ENCODE measurements at places on chromosomes 11 and 22.

GRCh38 chr11:96088914-96089313 is 165.0 kb upstream of the MTMR2 start:
- DNase-seq: no peak
- H3K27ac ChIP-seq: no peak overlapping the region
- no peak overlapping the region for H3K4me3 ChIP-seq
- peaks cover 7% of the 10 kb centered on the region for H3K36me3 ChIP-seq
- H3K27me3 ChIP-seq: no peaks in the 10 kb centered on the region

DNA sequence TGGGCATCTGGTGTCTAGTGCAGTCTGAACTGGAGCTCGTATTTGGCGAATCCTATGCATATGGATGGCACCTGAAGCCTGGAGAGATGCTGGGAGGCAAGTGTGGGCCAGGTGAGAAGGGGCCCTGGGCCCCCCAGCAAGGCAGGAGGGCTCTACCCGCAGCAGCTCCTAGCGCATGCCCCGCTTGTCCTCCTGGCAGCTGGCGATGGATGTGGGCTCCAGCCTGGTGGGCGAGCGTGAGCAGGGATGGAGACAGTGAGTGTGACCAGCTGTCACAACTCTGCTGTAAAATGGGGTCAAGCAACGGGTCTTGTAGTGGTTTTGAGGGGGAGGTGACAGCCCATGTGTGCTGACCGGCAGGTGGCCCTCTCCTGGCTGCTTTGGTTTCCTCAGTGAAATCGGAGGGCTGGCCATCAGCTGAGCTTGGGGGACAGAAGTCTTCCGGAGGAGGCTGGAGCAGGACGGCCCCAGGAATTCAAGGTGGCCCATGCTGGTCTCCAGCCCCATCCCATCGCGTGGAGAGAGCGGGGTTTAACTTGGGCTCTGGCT is 12.0 kb downstream of the FRMD8 start:
- H3K27me3 ChIP-seq: no peaks in the 10 kb centered on the region
- peaks cover 72% of the 10 kb centered on the region for H3K36me3 ChIP-seq

DNA sequence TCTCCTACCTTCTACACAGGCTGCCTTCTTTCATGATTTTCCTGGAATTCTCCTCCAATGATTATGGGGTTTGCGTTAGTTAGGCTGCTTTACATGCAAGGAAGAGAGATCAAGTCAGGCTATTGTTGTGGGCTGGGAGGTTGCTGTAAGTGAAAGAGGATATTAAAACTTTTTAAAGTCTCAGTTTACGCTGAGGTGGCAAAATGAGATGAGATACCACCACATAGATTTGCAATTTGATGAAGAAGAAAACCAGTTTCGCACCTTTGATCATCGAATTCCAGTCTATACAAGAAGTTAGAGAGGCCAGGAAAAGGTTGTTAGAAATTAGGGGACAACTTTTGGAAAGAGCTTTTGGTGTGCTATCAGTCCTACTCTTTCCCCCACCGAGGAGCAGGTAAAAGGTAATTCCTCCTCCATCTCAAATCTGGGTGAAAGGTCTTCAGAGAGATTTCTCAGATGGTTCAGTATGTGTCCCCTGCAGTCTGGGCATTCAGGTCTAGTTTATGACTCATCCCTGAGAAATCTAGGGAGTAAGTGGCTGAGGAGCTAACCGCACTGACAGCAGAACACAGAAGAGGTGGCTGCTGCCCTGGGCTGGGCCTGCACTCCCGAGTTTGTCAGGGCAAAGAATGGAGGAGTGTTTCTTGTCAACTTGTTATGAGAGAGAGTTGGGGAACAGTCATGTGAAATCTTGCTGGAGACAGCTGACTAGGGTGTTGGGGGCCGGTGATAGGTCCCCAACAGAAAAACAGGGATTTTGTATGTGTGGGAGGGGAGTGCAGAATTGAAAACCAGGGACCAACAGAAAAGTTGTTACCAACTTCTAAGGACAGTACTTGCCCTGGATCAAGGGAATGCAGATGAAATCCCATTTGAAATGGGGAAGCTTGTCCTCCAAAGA is 34.7 kb downstream of the CCDC83 start:
- H3K4me3 ChIP-seq: no peak overlapping the region
- no peak overlapping the region for H3K27ac ChIP-seq
- no peaks in the 10 kb centered on the region for H3K4me1 ChIP-seq
- H3K27me3 ChIP-seq: no peaks in the 10 kb centered on the region
- DNase-seq: no peak

- no peak for DNase-seq
- no peak overlapping the region for H3K4me3 ChIP-seq
- no peaks in the 10 kb centered on the region for H3K4me1 ChIP-seq
- H3K27ac ChIP-seq: no peak overlapping the region
- peaks cover 74% of the 10 kb centered on the region for H3K36me3 ChIP-seq
Observed at GRCh38 chr11:116762132-116762531, 10.7 kb downstream of the BUD13 start.

DNA sequence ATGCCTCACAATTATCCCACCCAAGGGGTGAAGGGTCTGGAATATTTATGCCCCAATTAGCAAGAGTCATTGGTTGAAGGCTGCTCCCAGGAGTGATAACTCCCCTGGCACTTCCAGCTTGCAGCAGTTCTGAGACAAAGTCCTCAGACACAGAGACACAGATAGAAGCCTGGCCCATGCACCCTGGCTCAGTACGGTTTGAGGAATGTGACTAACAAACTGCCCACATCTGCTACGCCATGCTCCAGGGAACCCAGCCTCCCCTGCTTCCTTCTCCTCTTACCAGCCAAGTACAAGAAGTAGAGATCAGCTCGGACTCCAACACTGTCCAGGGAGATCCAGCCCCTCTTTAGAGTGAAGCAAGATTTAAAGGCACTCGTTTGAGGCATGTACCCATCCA is 48.5 kb upstream of the BMAL1 start:
- no peaks in the 10 kb centered on the region for H3K4me1 ChIP-seq
- H3K36me3 ChIP-seq: no peaks in the 10 kb centered on the region
- no peak overlapping the region for H3K27ac ChIP-seq
- no peak overlapping the region for H3K4me3 ChIP-seq
- no peaks in the 10 kb centered on the region for H3K27me3 ChIP-seq

DNA sequence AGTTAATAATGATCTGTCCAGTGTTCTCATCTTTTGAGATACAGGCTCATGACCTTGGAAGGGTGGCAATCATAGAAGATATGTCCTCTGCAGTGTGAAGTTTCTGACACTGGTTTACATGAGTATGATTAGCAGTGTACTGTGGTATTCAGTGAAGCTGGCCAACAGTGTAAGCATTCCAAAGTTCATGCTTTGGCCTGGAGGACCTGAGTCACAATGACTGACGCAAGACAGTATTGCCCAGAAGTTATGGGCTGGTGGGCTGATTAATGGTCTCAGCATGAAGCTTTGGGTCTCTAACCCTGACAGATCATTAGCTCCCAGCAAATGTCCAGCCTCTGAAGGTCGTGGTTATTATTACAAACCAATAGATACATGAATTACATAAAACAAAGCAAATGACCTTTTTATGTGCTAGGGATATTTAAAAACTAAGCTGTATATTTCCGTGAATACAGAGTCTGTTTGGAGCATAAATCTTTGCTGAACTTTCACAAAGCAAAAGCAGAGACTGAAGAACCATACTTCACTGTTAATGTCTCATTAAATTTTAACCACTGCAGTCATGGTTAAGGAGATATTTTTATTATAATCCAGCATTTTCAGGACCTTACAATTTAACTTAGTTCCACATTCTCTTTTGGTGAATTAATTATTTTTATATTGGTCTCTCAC is 28.3 kb upstream of the USP47 start:
- H3K27ac ChIP-seq: no peak overlapping the region
- no peak overlapping the region for H3K4me3 ChIP-seq
- H3K4me1 ChIP-seq: no peaks in the 10 kb centered on the region
- no peaks in the 10 kb centered on the region for H3K27me3 ChIP-seq
- no peak for DNase-seq

- H3K4me1 ChIP-seq: peaks cover 25% of the 10 kb centered on the region
- H3K27me3 ChIP-seq: no peaks in the 10 kb centered on the region
- H3K36me3 ChIP-seq: no peaks in the 10 kb centered on the region
- no peak for DNase-seq
- no peak overlapping the region for H3K27ac ChIP-seq
Observed at GRCh38 chr11:117837791-117838190, 13.2 kb upstream of the FXYD2 start.

DNA sequence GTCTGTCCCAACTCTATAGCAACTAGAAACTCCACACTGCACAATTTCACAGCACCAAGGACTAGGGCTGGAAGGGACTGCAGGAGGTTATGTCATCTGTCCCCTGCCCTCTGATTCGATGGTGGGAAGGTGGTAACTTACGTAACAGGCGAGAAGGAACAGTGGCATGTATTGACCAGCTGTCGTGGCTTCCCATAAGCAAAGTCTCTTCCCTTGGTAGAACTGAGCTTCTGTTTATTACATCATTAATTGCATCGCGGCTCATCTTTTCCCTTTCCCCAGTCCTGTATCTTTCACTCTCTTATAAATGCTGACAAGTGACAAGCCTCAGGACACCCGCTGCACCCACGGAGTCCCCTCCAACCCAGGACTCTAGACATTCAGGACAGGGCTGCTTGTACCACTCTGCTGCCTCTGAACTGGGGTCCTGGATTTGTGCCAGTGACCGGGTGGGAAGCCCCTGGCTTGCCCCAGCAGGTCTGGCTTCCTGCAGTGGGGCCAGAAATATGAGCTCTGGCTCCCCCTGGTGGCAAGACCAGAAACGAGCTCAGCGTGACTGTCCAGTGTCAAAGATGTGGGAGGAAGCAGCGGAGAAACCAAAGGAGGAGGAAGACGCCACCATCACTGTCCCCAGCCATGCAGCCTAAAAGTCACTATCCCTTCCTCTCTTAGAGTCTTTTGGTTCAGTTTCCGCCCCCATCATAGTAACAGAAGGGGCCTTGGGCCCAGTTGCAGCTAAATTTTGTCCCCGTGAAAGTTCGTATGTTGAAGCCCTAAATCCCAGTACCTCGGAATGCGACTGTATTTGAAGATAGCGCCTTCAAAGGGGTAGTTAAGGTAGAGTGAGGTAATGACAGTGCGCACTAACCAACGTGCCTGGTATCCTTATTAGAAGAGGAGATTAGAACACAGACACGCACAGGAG is 84.5 kb downstream of the ISX start:
- H3K4me3 ChIP-seq: no peak overlapping the region
- no peaks in the 10 kb centered on the region for H3K36me3 ChIP-seq
- peaks cover 2% of the 10 kb centered on the region for H3K27me3 ChIP-seq

DNA sequence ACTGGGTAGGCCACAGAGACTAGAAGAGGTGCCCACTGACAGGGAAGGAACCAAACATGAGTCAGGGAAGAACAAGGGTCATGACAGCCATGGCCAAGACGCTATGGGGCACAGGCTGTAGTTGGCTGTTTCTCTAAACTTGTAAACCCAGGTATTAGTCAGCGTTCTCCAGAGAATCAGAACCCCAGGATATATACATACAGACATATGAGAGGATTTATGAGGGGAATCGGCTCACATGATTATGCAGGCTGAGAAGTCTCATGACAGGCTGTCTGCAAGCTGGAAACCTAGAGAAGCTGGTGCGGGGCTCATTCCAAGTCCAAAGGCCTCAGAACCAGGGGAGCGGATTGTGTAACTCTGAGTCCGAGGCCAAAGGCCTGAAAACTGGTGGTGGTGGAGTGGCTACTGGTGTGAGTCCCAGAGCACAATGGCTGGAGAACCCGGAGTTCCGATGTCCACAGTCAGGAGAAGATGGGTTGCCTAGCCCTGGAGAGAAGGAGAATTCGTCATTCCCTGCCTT is 29.7 kb upstream of the CD81 start:
- H3K27ac ChIP-seq: no peak overlapping the region
- H3K4me3 ChIP-seq: no peak overlapping the region
- no peaks in the 10 kb centered on the region for H3K4me1 ChIP-seq
- H3K27me3 ChIP-seq: no peaks in the 10 kb centered on the region

GRCh38 chr11:113796663-113797259 is 17.2 kb downstream of the CLDN25 start:
- H3K4me1 ChIP-seq: no peaks in the 10 kb centered on the region
- H3K36me3 ChIP-seq: no peaks in the 10 kb centered on the region
- no peak overlapping the region for H3K27ac ChIP-seq
- H3K4me3 ChIP-seq: no peak overlapping the region
- H3K27me3 ChIP-seq: no peaks in the 10 kb centered on the region

All from thymus (tissue), 14 donors.